Spinal cord (tissue), 10 donors: ENCODE measurements at places on chromosomes 1 and 21. TPM values are rescaled to one million over a fixed set of nuclear protein-coding genes. Genes with fewer than 3 reads are reported as not detected.

SDC3 gene
- 120 TPM for total RNA-seq

- DNase-seq = peak; percentile 77
Measured at GRCh38 chr1:48203287-48203900, 19.1 kb upstream of the SLC5A9 start.

DNA sequence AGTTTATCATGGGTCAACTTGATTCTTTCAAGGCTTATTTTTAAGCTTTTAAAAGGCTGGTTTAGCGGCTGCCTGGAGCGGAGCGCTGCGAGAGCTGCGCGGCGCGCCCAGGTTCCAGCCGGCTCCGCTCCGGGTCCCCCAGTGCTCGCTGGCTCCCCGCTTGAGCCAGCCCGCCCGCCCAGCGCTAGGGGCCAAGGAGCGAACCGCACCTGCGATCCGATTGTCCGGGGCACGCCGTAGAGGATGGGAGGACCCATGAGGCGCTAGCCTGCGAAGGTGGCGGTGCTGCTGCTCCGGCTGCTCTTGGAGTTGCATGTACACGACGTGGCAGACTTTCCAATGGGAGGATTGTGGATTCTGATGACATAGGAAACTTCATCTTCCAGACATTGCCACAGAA is 9.9 kb upstream of the CFHR4 start:
- no peak for DNase-seq

GRCh38 chr21:44484498-44485253 is 29.4 kb downstream of the LRRC3 start:
- DNase-seq = no peak
